ENCODE measurements at places on chromosomes 2 and 18. TPM values are rescaled to one million over a fixed set of nuclear protein-coding genes. Genes with fewer than 3 reads are reported as not detected.

The SATB2 gene
- 20.8 TPM for total RNA-seq

DNA sequence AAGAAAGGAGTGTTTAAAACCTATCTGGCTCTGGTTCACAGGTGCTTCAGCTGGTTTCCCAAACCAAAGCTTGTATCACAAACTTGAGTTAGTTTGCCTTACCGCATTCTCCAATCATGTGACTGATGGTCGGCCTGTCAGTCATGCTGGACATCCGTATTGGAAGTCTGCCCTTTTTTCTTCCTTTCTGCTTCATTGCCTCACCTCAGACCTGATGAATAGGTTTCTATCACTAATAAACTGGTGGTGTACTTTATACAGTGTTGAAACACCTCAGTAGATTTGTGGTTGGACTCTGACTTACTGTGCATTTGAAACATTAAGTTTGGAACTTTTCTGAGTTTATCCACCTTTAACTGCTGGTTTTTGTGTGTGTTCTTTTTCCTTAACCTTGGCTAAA lies 84.1 kb downstream of the R3HDM1 start:
- DNase-seq = no peak

GRCh38 chr2:168896783-168897182 lies 4.3 kb upstream of the G6PC2 start:
- no peak for DNase-seq

GRCh38 chr18:73785300-73785699 lies 362.3 kb downstream of the FBXO15 start:
- no peak for DNase-seq

- DNase-seq = peak; percentile 10
Measured at GRCh38 chr2:235688511-235689426, 194.9 kb downstream of the AGAP1 start.

GRCh38 chr2:108407864-108408729 lies 30.3 kb downstream of the SULT1C4 start:
- no peak for DNase-seq

DNA sequence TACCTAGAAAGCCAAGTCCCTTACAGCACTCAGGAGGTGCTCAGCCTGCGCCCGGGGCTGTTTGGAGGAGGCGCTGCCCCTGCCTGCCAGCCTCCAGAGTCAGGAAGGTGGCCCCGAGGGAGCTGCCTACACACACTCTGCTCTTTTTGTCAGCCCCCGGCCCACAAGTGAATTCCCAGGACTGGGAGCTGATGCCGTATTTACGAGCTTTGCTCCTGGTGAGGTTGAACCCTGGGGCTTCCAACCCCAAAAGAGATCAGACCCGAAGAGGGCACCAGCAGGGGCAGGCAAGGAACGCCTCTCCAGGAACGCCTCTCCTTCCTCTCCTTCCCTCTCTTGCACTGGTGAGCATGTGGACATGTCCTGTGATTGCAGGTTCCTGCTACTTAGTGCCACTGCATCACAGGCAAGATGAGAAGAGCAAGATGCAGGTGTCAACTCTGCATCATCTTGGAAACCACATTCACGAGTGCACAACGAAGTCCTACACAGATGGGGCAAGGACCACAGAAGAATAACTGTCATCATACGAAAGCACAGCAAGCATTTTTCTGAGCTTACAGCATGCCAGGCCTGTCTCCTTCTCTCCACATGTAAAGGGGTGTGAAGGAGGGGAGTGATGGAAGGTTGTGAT lies 126.7 kb downstream of the NDUFA10 start:
- no peak for DNase-seq

DNA sequence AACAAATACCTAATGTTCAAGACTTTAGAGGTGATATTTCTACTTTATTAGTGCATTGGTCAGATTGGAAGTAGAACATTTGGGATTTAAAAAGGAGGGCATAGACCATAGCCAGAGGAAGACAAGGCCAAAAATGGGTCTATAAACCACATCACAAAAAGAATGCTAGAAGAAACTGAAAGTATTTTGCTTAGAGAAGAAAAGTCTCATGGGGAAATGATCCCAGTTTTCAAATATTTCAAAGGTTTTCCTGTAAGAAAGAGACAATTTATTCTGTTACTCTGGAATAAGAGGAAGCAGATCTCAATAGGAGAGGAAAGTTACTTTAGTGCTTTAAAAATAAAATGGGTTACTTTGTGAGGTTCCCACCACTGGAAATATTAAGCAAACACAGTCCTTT lies 341.4 kb downstream of the TNS1 start:
- no peak for DNase-seq

The RTTN gene
- total RNA-seq = 21.0 TPM

- DNase-seq = no peak
Measured at GRCh38 chr2:201915446-201915845, 109.1 kb downstream of the CDK15 start.

DNA sequence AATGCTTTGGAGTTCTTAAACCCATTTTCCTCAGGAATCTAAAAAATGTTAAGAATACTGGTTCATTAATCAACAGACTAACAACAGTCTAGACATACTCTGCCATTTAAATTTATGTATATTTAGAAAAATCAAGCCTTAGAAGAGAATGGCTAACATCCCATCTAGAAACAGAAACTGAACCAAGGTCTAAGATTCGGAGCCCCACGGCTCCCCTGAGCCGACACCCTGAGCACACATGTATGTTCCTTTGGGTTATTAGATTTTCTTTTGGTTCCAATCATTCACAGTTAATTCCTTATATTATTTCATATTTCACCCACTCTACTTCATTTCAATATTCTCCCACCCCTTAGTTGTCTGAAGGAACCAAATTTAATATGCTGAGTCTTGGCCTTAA lies 94.8 kb upstream of the HNRNPA3 start:
- DNase-seq = no peak

- no peak for DNase-seq
Measured at GRCh38 chr2:3320910-3321605, 56.6 kb downstream of the EIPR1 start.

DNA sequence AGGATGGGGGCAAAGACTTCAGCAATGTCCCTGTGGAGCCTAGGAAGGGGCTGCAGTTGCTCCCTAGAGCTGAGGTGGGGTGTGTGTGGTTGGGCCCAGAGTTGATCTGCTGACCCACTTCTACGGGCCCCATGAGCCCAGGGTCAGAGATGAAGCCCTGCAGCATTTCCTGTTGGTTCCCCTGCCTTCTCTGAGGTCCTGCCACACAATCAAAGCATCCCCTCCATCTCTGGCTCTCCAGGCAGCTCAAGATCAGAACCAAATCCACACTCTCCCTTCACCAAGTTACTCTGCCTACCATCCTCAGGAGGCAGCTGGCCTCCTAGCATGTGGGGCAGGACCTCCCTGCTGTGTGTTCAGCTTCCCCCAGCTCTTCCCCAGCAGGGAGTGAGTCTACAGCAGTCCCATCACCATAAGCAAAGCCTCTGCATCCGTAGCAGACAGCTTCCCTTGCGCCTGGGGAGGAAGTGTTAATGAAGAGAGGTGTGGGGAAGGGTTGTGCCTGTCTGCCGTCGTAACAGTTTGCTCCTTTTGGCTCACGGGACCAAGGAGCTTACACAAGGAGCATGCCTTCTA lies 26.9 kb downstream of the TMEM247 start:
- DNase-seq = no peak

DNA sequence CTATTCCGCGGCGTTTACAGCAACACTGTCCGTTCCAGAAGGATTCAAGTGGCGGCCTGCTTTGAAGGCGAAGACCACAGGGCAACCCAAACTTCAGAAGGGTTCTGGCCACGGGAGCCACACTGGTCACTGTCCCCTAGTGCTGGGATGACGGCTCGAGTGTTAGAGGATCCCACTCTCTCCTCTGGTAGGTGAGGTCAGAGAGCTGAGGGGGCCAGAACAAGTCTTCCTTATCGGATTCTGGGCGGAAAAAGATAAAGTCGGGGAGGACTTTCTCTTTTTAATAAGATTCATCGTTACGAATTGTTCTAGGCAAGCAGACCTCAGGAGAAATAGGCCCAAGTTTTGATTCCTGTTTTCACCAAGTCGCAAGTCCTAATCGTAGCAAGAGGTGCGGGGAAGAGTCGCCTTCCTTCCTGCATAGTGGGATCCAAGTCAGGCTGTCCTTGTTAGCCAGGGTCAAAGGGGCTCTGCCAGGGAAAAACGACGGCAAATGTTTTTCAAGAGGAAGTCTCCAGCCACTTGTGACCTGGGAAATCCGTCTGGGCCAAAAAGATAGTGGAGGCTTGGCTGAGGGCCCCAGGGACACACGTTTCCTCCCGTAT lies 864 bp upstream of the MYL12A start:
- DNase-seq = no peak

The KLHL30 gene
- 3.5 TPM for total RNA-seq

The SERPINB4 gene
- total RNA-seq = not detected

The MEP1B gene
- total RNA-seq = not detected

DNA sequence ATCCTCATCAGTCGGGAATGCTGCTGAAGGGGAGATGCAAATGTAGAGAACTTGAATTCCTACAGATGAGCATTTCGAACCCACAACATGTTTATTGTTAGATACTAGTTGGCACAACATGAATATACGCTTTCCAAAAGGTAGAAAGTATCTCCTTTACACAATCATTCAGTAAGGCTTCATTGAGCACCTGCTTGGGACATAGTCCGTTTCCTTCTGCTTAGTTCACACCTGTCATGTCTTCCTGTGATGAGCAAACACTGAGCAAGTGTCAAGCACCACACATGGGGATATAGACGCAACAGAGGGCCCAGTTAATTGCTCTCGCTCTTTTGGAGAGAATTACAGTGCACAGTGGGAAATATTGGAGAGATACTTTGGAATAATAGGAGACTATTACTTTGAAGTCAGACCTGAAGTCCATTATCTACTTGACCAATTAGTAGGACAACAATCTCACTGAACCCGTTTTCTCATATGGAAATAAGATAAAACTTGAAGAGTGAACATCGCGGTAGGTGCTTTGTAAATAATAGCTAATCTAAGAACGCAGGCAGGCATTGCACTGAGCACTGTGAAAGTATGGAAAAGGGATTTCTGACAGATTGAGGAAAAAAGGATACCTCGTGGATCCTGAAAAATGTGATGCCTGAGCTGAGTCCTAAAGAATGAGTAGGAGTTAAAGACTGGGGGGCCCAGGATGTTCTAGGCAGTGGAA lies 1.2 kb downstream of the CPSF3 start:
- DNase-seq = no peak

The SULT1C4 gene
- total RNA-seq = 1.6 TPM

The SFTPB gene
- total RNA-seq = not detected

- no peak for DNase-seq
Measured at GRCh38 chr18:41761333-41762018, 193.6 kb upstream of the PIK3C3 start.

- no peak for DNase-seq
Measured at GRCh38 chr2:20488201-20488641, 41.3 kb downstream of the RHOB start.

DNA sequence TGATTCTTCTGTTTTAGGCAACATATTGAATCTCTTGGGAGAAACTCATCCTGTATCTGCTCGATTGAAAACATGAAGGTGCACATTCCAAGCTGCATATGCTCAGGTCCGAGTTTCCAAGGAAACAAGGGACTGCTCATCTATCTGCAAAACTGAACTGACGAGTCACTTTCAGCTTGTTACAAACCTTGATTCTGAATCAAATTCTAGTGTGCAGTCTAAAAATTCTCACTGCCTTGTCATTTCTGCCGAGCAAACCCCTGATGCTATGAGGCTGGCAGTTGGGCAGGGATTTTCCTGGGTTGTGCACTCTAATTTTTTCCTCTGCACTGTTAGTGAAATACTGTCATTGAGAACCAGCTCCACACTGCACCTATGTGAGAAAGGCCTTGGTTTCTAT lies 101.3 kb upstream of the ETAA1 start:
- DNase-seq = no peak

GRCh38 chr2:126527836-126528490 lies 128.0 kb upstream of the GYPC start:
- peak; percentile 52 for DNase-seq

- no peak for DNase-seq
Measured at GRCh38 chr18:80023173-80023572, 11.1 kb upstream of the RBFA start.

DNA sequence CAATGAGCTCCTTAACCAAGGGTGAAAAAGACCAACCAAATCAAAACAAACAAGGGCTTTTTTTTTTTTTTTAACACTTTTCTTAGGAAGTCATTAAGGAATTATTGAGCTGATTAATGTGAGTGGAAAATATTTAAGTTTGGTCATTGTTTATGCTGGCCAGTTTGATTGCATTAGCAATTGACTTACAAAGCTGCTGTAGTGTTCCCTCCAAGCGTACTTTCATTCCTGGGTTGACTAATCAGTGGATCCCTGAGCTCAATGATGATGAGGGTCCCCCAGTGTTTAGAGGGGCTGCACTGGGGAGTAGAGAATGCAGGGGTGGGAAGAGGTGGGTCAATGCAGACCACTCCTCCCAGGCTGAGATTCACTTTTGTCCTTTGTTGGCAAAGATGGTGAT lies 119.3 kb downstream of the PRKCE start:
- no peak for DNase-seq

The M1AP gene
- total RNA-seq = 0.81 TPM

GRCh38 chr18:77765468-77765867 lies 515.8 kb downstream of the GALR1 start:
- peak; percentile 79 for DNase-seq

DNA sequence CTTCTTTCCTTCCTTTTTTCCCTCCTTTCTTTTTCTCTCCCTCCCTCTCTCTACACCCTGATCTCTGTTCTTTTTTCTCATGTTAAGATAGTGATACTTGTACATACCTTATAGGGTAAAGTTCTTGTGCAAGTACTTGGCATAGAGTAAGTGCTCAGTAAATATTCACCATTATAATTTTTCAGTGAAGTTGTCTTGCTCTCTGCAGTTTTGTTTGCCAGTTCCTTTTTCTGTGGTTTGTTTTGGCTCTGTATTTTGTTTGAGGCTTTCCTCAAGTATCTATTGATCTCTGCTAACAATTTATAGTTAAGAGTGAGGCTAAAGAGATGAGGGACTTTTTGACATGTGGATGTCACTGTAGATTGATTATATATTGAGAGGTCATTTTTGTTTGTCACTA lies 48.0 kb downstream of the MTX2 start:
- no peak for DNase-seq

- no peak for DNase-seq
Measured at GRCh38 chr2:69171116-69171896, 158.3 kb downstream of the ANTXR1 start.

DNA sequence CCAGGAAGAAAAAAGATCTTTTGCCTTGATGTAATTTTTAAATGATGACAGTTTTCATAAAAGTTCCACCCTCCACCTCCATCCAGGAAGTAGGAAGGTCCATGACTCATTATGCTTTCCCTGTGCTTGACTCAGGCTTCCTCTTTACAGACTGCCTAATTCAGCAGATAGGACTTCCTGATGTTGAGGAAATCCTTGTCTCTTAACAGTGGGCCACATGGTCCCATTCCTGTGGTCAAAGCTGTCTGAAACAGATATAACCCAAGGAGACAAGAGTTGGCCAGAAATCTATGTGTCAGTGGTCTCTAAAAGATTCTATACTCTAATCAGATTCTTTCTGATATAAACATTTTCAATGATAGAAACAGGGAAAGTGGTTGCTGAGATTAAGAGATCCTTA lies 119.1 kb downstream of the BAZ2B start:
- no peak for DNase-seq

- DNase-seq = no peak
Measured at GRCh38 chr2:129744649-129745048, 234.8 kb upstream of the RAB6C start.

- DNase-seq = no peak
Measured at GRCh38 chr2:102291319-102292075, 19.9 kb upstream of the IL1RL1 start.

- no peak for DNase-seq
Measured at GRCh38 chr2:105489168-105489878, 90.5 kb upstream of the FHL2 start.

The ITPRID2 gene
- 32.8 TPM for total RNA-seq

GRCh38 chr2:98730053-98730706 lies 752 bp downstream of the MGAT4A start:
- DNase-seq = peak; percentile 62

- DNase-seq = no peak
Measured at GRCh38 chr18:80210312-80211083, 36.8 kb downstream of the PARD6G start.

The APOB gene
- total RNA-seq = not detected

All from glutamatergic neuron (in vitro differentiated cells).